Amniotic stem cell (primary cell): ENCODE measurements at places on chromosomes 1 and 21.

DNA sequence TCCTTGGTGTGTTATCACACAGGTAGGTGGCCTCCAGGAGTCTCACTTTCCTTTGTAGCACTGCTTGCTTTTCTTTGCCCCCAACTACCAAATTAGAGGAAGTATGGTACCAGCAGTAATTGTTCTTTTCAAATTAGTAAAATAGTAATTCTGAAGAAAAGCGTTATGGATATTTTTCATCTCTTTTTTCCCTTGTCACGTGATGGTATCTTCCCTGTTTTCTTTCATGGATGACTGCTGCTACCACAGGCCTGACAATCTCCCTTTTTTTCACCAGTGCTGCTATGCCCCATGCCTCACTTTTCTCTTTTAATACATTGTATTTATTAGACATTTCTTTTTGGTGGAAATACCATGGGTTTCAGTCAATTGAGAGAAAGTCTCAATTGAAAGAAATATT, 3.3 kb downstream of the ZBTB37 start:
- no peak for DNase-seq

GRCh38 chr21:18030248-18030647, 211.1 kb upstream of the C21orf91 start:
- no peak for DNase-seq

GRCh38 chr21:38968887-38969543, 163.3 kb downstream of the ETS2 start:
- DNase-seq = no peak

GRCh38 chr21:34558166-34558565, 46.2 kb upstream of the KCNE1 start:
- no peak for DNase-seq

DNA sequence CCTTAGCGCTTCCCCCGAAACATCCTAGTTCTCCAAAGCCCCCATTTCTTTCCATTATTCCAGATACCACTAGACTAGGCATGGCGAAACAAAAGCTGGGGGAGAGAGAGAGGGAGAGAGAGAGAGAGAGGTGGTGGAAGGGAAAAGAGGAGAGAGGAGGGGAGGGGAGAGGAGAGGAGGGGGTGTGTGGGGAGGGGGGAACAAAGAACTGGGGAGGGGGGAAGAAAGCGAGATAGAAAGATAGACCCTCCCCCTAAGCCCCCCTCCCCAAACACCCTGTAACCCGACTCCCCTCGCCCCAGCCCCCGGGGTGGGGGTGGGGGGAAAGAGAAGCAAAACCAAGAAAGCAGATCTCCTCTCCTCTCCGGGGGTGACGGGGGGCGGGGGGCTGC, 352 bp downstream of the MEX3A start:
- DNase-seq = no peak

GRCh38 chr1:207581496-207582153, 63.3 kb upstream of the CR1L start:
- no peak for DNase-seq

DNA sequence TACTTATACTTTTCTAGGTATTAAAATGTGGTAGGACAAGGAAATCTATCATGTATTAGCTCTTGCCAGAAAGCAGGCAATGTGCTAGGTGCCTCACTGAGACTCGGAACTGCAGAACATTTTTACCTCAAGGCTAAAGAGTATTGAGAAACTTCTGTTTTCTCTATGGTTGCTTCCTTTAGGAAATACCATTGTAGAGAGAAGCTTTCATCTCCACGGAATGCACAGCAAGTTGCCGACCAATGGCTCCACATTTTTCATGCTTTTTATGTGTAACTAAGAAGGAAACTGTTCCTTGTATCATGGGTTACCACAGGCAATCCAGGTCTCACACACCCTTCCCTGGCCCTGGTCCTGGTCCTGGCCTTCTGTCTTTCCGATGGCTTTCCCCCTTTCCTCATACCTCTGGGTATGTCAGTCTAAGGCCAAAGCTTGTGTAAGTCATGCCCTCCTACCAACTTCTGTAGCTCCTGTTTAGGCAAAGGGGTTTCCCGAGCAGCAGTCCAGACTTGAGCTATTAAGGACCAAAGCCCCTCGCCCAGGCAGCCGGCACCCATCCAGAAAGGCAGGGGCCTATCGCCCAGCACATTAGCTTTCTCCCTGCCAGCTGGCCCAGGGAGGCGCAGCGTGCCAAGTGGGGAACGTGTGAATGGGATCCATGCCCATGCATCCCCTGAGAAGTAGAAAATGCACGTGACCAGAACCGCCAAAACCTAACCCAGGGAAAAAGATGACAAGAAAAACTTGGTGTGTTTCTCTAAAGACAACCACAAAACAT, 225.0 kb downstream of the PBX1 start:
- no peak for DNase-seq

- DNase-seq = peak; percentile 64
These were observed 8.0 kb upstream of the CAMK2N1 start for GRCh38 chr1:20493839-20494608.

DNA sequence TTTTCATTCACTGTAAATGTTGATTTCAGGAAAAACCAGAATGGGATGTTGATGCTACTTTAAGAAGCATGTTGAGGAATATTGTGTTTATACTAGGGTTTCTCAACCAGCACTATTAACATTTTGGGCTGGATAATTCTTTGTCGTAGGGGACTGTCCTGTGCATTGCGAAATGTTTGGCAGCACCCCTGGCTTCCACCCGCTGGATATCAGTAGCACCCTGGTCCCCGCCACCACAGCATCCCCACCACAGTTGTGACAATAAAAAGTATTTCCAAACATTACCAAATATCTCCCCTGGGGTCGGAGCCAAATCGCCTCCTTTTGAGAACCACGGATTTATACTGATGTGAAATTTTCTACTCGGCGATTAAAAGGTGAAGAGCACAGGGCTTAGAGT, 41.9 kb downstream of the BTG3 start:
- DNase-seq = no peak

DNA sequence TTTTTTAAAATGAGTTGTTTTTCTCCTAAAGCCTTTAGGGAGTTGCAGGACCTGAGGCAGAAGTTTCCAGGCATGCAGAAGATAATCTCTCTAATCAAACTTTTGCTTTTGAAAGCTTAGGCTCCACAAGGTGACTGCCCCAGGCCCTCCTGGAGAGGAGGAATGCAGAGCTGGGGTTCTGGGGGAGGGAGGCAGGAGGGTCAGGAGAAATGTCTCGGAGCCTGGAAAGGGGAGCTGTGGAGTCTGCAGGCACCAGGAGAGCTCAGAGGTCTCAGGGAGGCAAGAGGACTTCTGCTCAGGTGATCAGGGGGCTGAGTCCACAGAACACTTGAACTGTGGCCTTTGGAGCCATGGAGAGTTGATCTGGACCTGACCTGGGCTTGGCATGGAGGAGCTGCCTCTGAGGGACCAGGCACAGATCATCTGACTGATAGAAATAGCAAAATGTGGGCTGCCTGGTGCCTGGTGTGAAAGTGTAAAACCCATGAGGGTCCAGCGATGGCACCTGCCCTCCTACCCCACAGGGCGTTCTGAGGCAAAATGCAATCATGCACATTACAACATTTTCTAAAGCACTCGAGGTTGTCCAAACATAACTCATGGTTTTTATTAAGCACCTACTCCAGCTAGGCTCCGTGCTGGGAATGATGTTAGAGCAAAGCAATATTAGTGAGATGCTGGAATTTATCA, 10.0 kb upstream of the ABCG1 start:
- no peak for DNase-seq

DNA sequence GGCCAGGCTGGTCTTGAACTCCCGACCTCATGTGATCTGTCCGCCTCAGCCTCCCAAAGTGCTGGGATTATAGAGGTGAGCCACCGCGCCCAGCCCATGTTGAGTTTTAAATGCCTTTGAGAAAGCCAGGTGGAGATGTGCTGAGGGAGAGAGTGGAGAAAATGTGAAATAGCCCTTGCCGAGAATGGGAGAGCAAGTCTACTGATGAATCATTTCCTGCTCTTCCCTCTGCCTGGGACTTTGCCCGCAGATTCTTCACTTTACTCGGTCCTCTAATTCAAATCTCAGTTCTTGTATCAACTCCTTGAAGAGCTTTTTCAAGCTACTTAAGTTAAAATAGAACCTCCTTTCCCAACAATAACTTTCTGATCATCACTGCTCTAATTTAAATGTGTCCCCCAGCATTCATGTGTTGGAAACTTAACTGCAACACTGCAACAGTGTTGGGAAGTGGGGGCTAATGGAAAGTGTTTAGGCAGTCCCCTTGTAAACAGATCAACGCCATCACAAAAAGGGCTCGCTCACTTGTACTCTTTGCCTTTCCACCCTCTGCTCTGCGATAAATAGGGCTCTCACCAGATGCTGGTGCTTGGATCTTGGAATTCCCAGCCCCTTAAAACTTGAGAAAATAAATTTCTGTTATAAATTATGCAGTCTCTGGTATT, 27.8 kb downstream of the OSBPL9 start:
- DNase-seq = peak; percentile 6

DNA sequence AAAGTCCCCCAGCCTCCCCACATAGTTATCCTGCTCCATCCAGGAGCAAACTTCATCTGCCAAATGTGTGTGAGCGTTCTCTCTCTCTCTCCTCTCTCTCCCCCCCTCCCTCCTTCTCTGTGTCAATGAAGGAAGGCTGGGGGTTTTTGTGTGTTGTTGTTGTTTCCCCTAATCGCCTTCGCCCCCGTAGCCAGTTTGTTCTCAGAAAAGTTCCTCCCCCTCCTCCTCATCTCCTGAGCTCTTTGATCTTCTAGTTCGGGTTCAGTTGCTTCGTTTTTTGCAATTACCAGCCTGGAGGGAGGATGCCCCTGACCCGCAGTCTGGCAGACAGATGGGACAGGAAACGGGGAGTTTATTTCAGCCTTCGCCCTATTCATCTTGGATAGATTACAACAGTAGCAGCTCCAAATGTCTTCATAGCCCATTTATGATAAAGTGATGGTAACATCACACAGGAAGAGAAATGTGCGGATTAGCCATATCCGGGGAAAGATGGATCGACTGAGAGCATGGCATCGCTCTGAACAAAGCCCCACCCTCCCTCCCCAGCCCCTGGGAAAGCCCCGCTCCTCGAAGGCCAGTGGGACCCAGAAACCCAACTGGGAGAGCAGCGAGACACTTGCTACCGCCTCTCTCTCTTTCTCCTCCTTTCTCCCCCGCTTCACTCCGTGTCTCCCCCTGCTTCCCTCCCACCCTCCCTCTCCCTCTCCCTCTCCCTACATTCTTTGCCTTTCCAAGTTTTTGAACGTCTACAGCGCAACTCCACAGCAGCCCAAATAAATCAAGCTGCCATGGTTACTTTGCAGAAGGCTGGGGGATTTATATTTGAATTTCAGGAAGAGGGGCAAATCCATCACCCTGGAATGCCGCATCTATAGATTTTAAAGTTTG, 139.7 kb upstream of the ARHGEF16 start:
- DNase-seq = no peak

DNA sequence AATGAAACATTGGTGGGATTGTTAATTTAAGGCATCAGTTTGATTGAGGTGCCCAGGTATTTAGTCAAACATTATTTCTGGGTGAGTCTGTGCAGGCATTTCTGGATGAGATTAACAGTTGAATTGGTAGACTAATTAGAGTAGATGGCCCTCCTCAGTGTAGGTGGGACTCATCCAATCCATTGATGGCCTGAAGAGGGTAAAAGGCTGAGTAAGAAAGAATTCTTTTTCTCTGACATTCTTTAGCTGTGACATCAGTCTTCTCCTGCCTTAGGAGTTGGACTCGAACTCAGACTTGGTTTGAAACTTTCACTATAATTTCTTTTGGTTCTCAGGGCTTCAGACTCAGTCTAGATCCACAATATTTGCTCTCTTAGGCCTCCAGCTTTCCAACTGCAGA, 59.6 kb upstream of the ADAMTS5 start:
- DNase-seq = no peak

DNA sequence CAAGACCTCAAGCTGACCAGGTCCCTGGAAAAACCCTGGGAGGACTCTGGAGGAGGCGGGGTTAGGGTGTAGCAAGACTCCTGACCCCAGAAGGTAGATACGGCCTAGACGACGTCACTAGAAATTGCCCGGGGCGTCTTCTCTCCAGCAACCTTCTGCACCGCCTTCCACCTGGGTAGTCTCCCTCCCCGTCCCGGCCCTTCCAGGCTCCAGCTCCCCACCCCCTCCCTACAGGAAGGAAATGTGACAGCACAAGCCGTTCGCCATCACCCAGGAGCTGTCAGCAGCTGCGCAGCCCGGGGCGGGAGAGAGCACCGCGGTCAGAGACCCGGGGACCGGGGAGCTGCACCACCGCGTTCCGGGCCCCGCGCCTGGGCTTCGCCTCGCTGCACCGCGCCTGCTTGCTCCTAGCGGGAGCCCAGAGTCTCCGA, 20.0 kb downstream of the SERTAD4 start:
- DNase-seq = no peak

GRCh38 chr21:45987121-45987711, 5.6 kb downstream of the COL6A1 start:
- no peak for DNase-seq

DNA sequence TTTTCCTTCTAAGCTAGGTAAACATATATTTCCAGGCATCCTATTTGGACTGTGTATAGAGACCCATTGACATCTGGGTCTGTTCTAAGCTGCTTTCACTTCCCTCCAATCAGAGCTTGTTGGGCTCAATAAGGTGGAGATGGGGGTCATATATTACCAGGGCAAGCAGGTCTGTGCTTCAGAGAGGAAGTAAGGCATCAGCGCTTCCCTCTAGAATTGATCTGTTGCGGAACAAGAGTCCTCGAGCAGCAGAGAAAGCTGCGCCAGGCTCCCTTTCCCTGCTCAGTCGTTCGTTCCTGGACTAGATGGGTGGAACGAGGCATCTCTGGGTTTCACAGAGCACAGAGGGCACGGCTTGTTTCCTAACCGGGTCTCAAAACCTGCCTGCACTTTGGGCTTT, 63.5 kb downstream of the DISC1 start:
- DNase-seq = no peak

DNA sequence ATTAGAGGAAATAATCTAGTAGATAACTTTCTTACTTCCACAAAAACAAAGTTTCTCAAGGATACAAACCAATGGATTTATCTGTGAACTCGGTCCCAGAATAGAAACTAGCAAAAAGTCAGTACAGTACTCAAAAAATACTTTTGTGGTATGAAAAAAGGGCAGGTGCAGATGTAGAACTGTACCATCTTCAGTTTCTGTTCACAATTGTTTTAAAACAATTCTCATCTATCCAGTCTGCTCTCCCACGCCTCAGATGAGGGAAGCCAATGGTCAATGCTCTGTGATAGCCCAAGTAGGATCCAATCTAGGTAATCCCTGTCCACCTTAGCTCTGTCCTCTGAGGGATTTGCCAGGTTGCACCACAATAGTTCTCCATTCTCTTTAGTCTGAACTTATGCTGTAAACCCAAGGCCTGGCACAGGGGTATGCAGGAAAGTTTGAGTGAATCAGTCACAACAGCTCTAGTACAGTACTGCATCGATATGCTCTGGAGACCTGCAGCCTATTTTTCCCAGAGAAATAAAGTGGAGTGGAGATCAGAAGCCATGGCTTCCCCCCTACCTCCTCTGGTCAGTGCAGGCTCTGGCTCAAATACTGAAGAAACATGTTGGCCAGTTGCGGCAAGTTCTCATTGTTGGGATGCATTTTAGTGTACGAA, 1.4 kb downstream of the KTI12 start:
- DNase-seq = no peak

DNA sequence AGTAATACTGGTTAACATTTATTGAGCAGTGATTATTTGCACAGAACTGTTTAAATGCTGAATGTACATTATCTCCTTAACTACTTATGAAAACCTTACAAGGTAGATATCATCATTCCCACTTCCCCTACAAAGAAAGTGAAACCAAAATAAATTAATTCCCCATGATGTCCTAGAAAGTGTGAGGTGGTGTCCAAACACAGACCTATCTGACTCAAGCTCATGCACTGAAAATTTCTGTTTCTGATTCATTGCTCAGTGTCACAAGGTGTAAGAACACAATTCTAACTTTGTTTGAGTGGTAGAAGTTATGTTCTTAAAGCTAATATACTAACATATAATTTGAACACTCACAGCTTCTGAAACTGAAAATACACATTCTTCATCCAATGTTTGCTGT, 178.7 kb downstream of the MRPL39 start:
- DNase-seq = no peak
